ENCODE measurements at places on chromosomes 1 and 21.
A peak's percentile ranks its signal among the peaks of the same experiment; 100 is the strongest.

GRCh38 chr1:56506951-56507491 is 72.3 kb downstream of the PLPP3 start:
- no peak for DNase-seq

GRCh38 chr1:8135250-8135649 is 109.1 kb upstream of the ERRFI1 start:
- DNase-seq: no peak

- no peak for DNase-seq
Measured at GRCh38 chr1:167082511-167083027, 7.6 kb downstream of the GPA33 start.

DNA sequence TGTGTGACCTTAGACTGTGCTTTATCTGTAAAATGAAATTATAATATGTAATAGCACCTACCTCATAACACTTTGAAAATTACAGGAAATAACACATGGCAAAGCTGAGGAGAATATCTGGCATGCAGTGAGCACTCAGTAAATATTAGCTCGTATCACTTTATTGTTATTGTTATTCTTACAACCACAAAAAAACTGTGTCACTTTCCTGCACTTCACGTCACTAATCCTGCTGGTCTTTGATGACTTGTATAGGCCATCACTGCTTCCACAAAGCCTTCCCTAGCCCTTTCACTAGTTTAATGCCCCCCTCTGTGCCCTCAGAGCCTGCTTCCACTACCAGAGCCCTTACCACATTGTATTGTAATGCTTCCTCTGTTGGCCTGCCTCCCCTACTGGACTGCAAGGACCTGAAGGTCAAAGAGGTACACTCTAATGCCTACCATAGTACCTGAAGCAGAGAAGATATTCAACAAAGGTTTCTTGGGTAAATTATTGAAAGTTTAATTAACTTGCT is 231.6 kb downstream of the NFIA start:
- DNase-seq: no peak

DNA sequence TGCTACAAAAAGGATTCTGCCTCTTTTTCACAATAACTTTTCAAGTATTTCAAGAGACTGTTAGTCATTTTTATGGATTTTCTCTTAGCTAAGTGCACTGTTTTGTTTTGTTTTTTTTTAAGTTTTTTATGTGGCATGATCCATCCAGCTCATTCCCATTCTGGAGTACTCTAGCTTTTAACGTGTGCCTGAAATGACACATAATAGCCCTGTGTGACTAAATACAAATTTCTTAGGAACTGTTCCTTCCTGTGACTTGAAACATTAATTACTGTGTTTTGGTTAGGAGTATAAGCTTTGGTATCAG is 143.9 kb downstream of the HS2ST1 start:
- no peak for DNase-seq

GRCh38 chr1:170665629-170666028 is 1.7 kb downstream of the PRRX1 start:
- no peak for DNase-seq

DNA sequence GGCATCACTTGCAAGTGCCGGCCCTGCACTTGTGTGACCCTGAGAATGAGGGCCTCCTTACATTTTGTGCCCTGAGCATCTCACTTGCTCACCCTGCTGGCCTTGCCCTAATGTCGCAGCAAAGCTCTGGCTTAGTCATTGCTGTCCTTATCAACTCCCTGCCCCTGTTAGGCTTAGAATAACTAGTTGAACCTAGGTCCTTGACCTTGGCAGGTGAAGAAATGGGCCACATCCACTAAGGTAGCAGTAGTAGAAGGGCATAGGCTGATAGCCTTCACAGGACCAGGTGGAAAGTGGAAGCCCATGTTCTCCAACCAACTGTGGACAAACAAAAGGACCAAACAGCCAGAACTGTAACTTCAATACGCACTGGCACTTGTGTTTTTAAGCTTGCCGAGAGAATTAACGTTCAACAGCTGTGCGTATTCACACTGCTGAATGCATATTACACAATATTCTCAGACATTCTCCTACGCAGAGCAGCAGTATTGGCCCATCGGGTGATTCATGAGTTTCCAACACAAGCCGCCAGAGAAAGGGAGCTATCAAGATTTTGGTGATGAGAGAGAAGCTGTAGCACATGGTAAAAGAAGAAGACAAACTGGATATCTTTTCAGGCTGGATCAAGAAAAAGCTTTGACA is 27.7 kb upstream of the PTGFRN start:
- no peak for DNase-seq

DNA sequence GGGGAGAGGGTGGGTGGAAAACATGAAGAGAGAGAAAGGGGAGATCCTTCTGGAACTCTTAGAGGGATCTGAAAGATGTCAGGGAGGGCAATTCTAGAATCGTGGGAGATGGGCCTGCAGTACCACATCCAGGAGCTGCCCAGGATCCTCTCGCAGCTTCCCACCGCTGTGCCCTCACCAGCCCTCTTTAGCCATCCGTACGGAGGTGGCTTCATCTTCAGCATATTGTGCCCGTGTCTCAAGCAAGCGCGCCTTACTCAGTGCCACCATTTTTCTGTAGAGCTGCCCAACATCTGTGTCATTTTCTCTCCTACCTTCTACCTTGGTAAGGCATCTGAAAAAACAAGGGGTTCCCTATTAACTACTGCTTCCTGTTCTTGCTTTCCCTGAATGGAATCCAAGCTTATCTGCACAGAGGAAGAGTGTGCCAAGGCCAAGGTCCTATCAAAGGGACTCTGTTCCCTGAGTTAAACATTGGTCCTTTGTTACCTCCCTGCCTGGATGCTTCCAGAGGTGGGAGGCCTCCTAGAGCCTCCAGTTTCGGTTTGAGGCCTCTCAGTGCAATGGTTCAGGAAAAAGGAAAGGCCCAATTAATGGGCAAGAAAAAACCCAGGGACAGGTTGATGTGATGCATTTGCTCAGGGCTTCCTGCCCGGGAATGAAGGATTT is 23.2 kb downstream of the C1orf116 start:
- no peak for DNase-seq

- DNase-seq: no peak
Measured at GRCh38 chr1:29798699-29799566, 562.6 kb downstream of the PTPRU start.

DNA sequence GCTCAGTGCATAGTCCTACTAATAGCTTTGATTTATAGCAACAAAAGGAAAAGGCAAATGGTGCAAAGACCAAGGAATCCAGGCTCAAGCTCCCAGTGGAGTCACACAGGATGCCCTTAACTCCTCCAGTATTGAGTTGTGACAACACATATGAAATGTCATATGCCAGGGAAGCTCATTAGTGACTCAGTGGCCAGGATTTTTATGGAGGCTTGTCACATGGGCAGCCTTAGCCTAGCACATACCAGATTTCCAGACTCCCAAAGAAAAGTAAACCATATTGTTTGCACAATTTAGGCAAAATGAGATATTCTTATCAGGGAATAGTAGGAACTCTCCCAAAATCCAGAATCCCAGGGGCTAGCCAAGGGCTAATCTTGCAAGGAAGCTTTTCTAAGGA is 129.2 kb downstream of the MAGI3 start:
- no peak for DNase-seq

DNA sequence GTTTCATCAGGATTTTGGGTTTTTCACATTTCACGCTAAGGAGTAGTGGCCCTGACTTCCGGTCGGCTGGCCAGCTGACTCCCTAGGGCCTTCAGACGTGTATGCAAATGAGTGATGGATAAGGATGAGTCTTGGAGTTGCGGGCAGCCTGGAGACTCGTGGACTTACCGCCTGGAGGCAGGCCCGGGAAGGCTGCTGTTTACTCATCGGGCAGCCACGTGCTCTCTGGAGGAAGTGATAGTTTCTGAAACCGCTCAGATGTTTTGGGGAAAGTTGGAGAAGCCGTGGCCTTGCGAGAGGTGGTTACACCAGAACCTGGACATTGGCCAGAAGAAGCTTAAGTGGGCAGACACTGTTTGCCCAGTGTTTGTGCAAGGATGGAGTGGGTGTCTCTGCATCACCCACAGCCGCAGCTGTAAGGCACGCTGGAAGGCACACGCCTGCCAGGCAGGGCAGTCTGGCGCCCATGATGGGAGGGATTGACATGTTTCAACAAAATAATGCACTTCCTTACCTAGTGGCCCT is 23.1 kb upstream of the TNFRSF1B start:
- no peak for DNase-seq

- DNase-seq: peak; percentile 45
Measured at GRCh38 chr1:23980728-23981070, 572 bp upstream of the SRSF10 start.

- DNase-seq: no peak
Measured at GRCh38 chr1:29754573-29755375, 518.5 kb downstream of the PTPRU start.

DNA sequence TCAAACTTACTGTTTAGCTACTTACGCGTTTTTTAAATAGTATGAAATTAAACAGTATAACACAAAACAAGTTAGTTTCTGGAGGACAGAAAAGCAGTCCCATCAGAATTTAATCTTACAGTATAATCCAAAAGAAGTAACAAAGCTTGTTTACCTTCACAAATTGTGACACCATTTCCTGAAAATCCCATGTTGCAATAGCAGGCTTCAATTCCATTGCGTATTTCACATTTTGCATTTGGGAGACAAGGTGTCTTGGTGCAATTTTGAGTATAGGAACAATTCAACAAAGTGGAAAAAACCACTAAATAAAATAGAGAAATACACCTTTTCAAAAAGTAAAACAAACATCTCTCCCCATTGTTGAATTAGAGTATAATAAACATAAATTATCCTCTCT is 1.6 kb downstream of the ADGRL4 start:
- no peak for DNase-seq

- no peak for DNase-seq
Measured at GRCh38 chr1:224736619-224737352, 120.7 kb downstream of the CNIH3 start.

DNA sequence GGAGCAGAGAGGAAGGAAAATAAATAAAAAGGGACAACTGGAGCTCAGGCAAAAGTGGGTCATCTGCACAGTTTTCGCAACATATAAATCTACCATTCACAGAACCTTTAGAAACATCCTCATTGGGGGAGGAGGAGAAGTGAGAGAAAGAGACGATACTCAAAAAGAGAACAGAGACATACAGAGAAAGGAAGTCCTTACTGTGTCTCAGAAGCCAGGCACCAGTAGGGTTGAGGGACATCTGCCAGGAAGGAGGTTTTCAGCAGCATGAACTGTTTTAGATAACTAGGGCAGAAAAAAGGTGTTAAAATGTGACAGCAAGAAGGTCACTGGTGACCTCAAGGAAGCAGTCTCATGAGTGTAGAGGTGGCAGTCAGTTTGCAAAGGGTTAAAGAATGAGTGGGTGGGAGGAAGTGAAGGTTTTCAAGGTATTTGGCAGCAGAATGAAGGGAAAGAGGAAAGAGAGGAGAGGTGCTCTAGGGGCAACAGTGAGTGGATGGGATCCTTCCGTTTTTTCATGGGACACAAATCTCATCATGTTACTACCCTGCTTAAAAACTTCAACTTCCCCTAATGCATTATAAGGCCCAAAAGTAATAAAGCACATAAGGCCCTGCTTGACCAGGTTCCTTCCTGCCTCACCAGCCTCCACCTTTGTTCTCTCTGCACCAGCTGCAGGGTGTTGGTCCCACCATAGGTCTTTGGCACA is 9.5 kb downstream of the JAK1 start:
- peak; percentile 70 for DNase-seq

GRCh38 chr1:79431340-79431739 is 424.8 kb upstream of the ADGRL4 start:
- no peak for DNase-seq

DNA sequence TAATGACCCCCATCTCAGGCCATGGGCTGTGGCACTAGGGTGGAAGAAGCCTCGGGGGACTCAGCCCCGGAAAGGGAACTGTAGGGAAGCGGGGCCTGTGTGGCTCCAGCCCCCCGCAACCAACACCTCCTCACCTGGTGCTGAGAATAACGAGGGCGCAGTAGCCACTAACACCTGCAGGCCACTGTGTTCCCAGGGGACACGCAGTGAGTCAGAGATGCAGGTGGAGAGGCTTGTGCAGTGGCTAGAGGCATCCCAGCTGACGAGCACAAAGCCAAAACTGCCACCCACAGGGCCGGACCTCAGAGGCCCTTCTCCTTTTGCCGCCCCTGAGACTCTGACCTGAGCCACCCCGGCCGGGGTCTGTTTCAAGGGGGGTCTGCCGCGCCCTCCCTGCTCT is 33.5 kb upstream of the CCDC27 start:
- DNase-seq: peak; percentile 25

- DNase-seq: no peak
Measured at GRCh38 chr21:44589586-44590305, 2.6 kb downstream of the KRTAP10-6 start.

DNA sequence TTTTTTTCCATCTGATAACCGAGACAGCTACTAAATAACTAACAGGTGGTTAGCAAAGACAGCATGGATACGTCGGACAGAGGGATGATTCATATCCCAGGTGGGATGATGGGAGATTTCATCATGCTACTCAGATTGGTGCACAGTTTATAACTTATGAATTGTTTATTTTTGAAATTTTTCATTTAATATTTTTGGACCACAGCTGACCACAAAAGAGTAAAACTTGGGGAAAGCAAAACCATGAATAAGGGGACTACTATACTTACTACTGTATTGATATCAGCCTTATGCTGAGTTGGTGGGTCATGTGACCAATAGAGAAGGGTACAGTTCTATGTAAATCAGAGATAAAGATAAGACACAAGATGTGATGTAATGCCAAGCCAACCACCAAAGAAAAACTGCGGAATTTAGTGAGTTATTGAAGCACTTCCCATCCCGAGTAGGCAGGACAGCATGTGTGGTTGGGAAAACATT is 248.1 kb upstream of the C1orf105 start:
- DNase-seq: no peak

DNA sequence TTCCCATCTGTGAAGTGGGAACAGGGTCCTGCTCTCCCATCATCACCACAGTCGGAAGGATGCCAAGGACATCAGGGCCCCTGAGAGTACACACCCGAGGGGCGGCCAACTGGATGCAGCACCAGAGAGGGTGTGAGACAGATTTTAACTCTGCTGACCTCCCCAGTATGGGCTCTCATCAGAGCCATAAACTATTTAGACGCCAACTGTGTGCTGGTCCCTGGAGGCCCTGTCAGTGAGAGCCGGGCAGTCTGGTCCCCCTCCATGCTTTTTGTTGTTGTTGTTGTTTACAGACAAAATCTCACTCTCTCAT is 1.7 kb downstream of the FGR start:
- DNase-seq: no peak

GRCh38 chr1:226318471-226318870 is 9.5 kb upstream of the LIN9 start:
- DNase-seq: no peak

GRCh38 chr1:27428316-27429028 is 36.0 kb downstream of the GPR3 start:
- DNase-seq: no peak

- peak; percentile 90 for DNase-seq
Measured at GRCh38 chr21:17819114-17819876, at the start of gene C21orf91. TSS of gene C21orf91 (minus strand) at chr21:17819356. CDS start at chr21:17818318, 1,038 bp downstream.

- DNase-seq: peak; percentile 83
Measured at GRCh38 chr1:31785020-31785946, 21.1 kb upstream of the ADGRB2 start.

GRCh38 chr1:41573194-41573593 is 88.7 kb upstream of the EDN2 start:
- DNase-seq: no peak

- DNase-seq: no peak
Measured at GRCh38 chr1:167472752-167473521, 45.4 kb downstream of the CD247 start.

All from germinal center (tissue), 1 donor.